ENCODE measurements at places on chromosomes 1 and 21. TPM values are rescaled to one million over a fixed set of nuclear protein-coding genes. Genes with fewer than 3 reads are reported as not detected.

ALX3 gene
- total RNA-seq = not detected

UBE2U gene
- total RNA-seq = not detected

FAM78B gene
- 0.08 TPM for total RNA-seq

FMOD gene
- 0.01 TPM for total RNA-seq

PMF1 gene
- total RNA-seq = 60.2 TPM

SPATA46 gene
- not detected for total RNA-seq

MTARC2 gene
- 11.5 TPM for total RNA-seq

SIK1 gene
- 12.8 TPM for total RNA-seq

NID1 gene
- total RNA-seq = 8.1 TPM

DYNLT4 gene
- 0.29 TPM for total RNA-seq

TNFRSF25 gene
- 2.3 TPM for total RNA-seq

ASAP3 gene
- 2.8 TPM for total RNA-seq

TRAPPC3 gene
- total RNA-seq = 75.4 TPM

DAB1 gene
- total RNA-seq = not detected

ROR1 gene
- total RNA-seq = 11.1 TPM

FAM72C gene
- 5.8 TPM for total RNA-seq

ESPN gene
- 0.44 TPM for total RNA-seq

S100A2 gene
- 26.2 TPM for total RNA-seq

LAMC2 gene
- 29.6 TPM for total RNA-seq

MYOG gene
- total RNA-seq = not detected

GJA4 gene
- not detected for total RNA-seq

IFI44 gene
- 0.54 TPM for total RNA-seq

GNB1 gene
- 194 TPM for total RNA-seq

RHD gene
- total RNA-seq = not detected

FBXO2 gene
- 9.3 TPM for total RNA-seq

BLACAT1 gene
- total RNA-seq = not detected

CFHR2 gene
- not detected for total RNA-seq

NUP210L gene
- total RNA-seq = not detected

ADORA3 gene
- not detected for total RNA-seq

TNFRSF4 gene
- total RNA-seq = 0.13 TPM
